ENCODE measurements at places on chromosomes 1 and 21.

- DNase-seq = no peak
Measured at GRCh38 chr1:178595491-178595890, 82.6 kb downstream of the TEX35 start.

GRCh38 chr1:19306941-19307340 lies 5.0 kb downstream of the AKR7A2 start:
- DNase-seq = no peak

DNA sequence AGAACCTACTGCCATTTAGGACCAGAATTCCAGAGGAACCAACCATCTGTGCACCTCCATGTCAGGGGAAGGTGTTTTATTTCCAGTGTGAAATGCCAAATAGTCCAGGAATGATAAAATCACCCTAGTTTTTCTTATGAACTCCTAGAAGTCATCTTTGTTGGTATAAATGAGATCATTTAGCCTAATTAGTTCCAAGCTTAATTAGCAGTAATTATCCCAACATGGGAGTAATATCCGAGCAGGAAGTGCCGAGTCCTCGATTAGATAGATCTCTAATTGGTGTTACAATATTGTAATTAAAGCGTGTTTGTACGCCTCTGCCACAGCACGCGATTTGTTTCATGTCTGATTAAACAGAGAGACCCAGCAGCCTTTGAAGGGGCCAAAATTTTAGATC lies 33.1 kb downstream of the BCL9 start:
- DNase-seq = no peak

- DNase-seq = no peak
Measured at GRCh38 chr21:43190951-43191350, 22.1 kb downstream of the CRYAA start.

- no peak for DNase-seq
Measured at GRCh38 chr21:44375761-44376241, 22.4 kb downstream of the TRPM2 start.

DNA sequence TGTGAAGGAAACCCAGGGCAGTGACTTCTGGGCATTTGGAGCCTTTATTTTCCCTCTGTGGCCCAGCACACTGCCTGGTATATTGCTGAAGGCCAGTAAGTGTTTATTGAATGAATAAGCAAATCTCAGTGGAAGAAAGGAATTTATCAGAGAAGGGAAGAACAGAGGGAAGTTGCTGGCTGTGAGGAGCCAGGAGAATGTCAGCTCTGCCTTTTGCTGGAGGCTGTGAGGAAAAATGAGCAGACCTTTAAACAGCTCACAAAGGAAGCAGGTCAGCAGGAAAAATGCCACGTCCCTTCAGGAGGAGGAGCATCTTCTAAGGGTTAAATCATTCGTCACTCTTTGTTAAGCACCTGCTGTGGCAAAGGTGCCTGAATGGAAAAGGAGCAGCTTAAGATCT lies 75.9 kb downstream of the GIPC2 start:
- no peak for DNase-seq

DNA sequence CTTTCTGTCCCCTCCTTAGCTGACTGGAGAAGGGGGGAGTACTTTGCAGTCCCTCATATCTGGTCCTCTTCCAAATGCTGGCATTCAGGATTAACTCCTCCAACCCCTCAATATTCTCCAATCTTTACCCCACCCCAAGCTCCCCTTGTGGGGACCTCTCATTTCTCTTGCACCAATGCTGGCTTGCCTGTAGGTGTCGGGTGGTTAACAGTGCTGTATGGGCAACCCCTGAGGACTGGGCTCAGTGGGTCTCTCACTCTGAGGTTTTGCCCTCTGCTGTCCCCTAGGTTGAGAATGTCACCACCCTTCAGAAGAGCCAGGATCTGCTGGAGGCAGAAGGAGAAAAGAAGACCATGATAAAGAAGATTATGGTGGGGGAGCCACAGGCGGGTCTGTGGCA lies 27.0 kb downstream of the MROH7 start:
- DNase-seq = no peak

- no peak for DNase-seq
Measured at GRCh38 chr1:44032170-44032790, 1.0 kb upstream of the SLC6A9 start.

DNA sequence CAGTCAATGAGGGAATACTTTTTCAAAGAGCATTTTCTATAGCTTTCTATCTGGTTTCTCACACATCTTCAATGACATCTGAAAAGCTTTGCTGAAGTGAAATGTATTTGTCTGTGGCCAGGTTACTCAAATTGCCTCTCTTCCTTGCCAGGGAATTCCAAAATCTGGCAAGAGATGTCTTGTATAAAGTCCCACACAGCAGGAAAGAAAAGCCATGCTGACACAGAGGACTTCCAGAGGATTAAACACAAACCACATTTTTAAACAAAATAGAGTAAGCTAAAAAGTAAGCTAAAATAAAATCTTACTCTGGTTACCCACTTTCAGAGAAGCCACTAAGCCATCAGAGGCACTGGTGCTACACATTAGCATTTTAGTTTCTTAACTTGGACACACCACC lies 93.1 kb upstream of the BCAR3 start:
- DNase-seq = no peak

DNA sequence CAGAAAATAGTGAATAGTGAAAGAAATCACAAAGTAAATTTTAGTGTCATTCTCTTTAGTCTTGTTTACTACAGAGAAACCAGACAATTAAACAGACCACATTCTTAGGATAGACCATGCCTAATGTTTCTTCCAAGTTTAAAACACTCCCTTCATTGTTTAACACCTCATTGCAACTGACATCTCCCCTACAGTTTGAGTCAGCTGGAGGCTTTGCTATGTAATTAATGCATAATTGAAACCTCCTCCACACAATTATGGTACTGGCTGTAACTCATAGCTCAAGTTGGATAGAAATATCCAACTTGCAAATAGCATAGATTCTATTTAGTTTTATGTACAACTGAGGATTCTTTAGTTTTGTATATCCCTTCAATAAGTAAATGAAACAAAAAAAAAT lies 35.2 kb upstream of the B3GALT2 start:
- DNase-seq = peak; percentile 48

DNA sequence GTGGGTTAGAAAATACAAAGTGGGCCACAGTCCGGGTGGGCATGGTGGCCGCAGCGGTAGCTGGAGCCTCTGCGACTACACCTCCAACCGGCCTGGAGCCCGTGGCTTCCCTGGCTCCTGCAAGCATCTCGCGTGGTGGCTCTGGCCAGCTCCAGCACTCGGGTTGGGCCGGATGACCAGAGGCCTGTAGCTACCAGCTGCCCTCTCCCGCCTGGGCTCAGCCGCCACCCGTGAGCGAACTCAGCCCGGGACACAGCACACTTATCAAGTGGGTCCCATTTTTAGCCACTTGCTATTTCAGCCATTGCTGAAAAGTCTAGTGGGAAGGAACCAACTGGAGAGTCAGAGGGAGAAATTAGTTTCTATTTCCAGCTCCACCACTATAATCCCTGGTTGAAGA lies 107.7 kb upstream of the CACYBP start:
- DNase-seq = no peak

- no peak for DNase-seq
Measured at GRCh38 chr1:51669272-51669671, 52.4 kb downstream of the OSBPL9 start.

- DNase-seq = peak; percentile 41
Measured at GRCh38 chr21:15552914-15553494, 176.8 kb upstream of the USP25 start.

DNA sequence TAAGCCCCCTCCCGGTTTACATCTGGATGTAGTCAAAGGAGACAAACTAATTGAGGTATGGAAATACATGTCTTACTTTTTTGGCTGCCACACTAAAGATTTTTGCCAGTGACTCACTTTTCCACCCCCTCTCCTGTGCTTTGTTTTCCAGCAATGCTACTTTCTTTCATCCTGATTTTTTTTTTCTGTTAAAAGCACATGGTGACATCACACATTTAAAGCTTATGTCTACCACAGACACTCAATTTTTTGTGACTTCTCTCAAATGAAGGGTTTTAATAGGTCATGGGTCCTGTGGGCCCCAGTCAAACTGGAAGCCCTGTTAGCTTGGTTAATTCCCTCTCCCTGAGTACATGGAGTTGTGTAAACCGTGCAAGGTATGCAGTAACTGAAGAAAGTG lies 2.2 kb downstream of the PPP1R8 start:
- no peak for DNase-seq

- peak; percentile 83 for DNase-seq
Measured at GRCh38 chr1:17128361-17128760, 9.1 kb upstream of the PADI2 start.

- DNase-seq = no peak
Measured at GRCh38 chr21:15631342-15631741, 98.4 kb upstream of the USP25 start.

- DNase-seq = no peak
Measured at GRCh38 chr1:152761609-152762213, 3.9 kb downstream of the KPRP start.

DNA sequence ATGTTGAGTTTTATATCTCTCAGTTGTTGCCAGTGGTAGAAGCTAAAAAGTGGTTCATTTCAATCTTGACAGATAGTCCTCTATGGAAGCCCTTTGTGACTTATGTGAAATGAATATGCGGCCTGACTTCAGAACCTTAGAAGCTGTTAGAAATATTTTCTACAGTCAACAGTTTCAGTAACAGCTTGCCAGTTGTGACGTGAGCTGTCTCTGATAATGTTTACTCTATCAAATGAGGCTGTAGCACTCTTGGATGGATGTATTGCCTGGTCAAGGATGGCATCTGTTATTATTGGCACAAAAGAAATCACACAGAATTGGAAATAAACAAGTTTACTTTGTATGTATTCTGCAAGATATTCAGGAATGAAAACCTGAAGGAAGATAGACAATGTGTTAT lies 31.9 kb downstream of the SNX7 start:
- DNase-seq = no peak

DNA sequence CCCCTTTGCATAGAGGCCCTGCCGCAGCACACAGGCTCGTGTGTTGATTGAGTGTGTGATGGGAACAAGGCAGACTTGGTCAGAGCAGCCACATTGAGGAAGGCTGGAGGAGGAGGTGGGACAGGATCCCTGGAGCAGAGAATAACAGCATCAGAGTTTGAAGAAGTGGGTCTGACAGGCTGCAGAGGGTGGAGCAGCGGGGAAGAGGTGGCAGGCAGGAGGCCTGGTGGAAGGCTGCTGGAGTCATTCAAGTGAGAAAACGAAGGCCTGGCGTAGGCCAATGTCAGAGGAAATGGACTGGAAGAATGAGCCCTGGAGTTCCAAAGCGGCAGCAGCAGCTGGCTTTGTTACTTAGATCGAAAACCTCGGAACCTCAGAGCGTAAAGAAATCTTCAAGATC lies 115.0 kb upstream of the GRIK3 start:
- DNase-seq = no peak

- DNase-seq = peak; percentile 27
Measured at GRCh38 chr1:10387677-10388386, 11.0 kb upstream of the PGD start.

DNA sequence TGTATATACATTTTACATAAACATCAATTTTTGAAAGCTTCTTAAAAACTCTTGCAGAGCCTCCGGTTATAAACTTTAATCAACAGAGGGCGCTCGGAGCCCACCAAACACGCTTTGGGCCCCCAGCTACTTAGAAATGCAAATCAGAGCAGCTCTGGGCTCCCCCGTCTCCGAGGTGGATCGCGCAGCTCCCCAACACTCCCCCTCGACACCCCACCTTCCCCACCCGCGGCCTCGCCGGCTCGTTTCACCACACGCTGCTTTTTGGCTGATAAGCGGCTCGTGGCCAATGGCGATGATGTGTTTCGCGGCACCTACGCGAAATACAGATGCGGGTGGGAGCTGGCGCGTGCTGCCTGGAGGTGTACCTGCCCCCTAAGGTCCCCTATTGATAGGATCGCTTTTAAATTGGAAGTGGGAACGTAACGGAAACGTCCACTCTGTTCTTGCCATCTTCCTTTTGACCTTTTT lies 1.7 kb upstream of the KIF26B start:
- peak; percentile 73 for DNase-seq

- no peak for DNase-seq
Measured at GRCh38 chr1:227937031-227937837, 10.5 kb downstream of the WNT9A start.

- no peak for DNase-seq
Measured at GRCh38 chr1:179820226-179820970, 57.2 kb downstream of the TOR1AIP2 start.

DNA sequence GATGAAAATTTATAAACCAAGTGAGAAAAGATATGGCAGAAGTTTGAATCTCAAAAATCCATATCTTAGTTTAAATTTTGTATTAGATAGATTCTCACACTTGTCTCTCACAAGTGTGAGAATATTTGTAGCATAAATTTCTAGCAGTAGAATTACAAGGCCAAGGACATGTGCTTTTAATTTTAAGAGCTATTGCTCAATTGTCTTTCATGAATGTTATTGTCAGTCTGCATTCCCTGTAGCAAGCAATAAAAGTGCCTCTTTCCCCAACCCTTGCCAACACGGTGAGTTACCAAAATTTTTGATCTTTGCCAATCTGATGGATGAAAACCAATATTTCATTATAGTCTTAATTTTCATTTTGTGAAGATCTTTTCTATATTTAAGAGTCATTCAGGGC lies 64.0 kb downstream of the CTH start:
- DNase-seq = no peak

- no peak for DNase-seq
Measured at GRCh38 chr1:227733309-227733705, 1.8 kb downstream of the JMJD4 start.

DNA sequence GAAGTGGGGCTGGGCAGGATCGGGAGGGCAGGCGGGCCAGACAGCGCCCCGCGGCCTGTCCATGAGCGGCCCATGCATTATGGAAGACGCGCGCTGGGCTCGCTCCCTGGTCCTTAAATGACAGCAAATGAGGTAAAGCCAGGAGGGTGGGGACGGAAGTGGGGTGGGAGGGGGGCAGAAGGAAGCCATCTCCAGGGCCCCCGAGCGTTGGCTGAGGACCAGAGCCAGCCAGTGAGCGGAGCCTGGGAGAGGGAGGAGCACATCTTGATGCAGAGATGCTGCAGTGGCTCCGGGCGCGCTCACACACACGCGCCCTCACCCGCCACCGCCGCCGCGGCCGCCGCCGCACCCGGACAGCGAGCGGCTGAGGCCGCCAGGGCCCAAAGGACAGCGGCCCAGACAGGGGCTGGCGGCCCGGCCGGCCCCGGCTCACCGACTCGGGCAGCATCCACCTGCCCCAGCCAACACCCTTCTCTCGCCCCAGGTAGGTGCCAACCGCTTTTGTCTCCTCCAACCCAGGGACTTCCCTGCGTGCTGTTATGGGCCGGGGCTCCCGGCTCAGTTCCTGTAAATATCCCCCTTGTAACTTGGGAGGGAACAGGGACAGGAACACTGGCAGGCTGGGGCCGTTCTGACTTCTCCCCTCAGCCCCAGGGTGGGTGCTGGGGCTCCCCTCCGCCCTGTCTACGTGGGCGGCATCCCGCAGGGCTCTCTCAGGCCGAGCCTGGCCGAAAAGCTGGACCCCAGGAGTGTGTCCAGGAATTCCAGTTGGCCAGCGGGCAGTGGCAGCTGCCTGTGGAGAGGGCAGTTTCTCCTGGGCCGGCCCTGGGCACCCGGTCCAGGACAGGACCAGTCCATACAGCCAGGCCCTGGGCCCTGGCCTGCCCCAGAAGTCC lies at the start of gene CNTN2:
Gene CNTN2, plus strand, starts transcription at position 302 of the 896 bp plus-strand sequence. CDS start 9,974 bp downstream, outside the sequence.
- DNase-seq = no peak

GRCh38 chr1:215517441-215517891 lies 49.6 kb upstream of the KCTD3 start:
- peak; percentile 83 for DNase-seq

- DNase-seq = no peak
Measured at GRCh38 chr1:82919837-82920236, 1079.1 kb downstream of the TTLL7 start.

All from SK-MEL-5 (cell line).